NCI-H1417 (cell line): ENCODE measurements at places on chromosomes 4 and X.
A peak's percentile ranks its signal among the peaks of the same experiment; 100 is the strongest.

GRCh38 chr4:84685105-84685504, 102.2 kb downstream of the CDS1 start:
- DNase-seq, result no peak

DNA sequence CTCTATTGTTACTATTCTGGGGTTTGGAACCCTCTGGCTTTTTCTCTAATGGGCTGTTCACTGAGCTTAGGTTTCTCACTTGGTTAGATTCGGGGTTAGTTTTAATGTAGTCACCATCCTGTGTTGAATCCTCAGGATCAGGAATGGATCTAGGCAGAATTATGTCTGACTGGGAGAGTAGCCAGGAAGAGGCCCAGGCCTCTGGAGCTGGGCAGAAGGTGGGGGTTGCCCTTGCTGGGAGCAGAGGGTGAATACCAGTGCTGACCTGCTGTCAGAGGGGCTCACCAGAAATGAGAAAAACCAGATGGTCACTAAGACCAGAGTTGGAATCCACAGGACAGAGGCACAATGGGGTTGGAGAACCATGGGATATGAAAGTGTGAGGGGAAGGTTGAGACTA, 126.6 kb upstream of the SLC4A4 start:
- DNase-seq, result no peak

DNA sequence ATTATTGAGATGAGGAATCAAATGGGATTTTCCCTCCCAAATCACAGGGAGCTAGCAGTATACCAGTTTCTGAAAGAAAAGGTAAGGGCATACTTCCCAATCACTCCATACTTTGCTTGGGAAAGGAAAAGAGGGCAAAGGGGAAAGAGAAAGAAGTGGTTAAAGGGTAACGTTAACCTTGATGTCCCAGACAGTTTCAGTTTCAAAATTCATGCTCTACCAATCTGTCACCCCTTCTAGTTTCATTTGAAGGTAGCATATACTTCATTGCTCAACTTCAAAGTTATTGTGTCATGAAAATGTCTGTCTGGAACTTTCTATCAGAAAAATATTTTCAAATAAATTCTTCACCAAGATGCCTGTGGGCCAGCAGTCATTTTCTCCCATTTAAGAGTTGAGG, 16.0 kb downstream of the TNMD start:
- DNase-seq, result no peak

DNA sequence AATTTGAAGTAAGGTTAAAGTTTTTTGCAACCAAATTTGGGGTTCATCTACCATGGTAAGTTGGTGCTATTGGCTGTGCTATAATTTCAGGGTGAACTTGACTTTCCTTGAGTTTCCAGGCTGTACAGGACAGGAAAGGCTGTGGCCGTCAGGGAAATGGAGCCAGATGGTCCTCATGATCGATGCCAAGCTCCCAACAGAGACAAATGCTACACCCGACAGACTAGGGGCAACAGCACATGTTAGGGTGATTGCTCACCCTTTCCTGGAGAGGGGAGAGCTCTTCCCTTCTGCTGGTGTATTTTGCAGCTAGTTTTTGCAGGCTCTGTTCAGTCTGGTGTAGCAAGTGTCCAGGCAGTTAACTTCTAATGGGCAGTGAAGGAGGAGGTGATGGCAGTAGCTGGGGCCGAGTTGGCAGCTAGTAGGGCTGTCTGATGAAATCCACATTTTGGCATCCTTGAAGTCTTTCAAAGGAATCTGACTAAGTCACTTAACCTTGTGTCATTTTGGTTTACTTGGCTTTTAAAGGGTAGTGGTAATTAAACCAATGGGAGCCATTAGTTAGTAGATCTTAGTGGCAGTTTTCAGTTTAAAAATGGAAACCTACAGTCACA, 47.8 kb downstream of the GAB1 start:
- no peak for DNase-seq

DNA sequence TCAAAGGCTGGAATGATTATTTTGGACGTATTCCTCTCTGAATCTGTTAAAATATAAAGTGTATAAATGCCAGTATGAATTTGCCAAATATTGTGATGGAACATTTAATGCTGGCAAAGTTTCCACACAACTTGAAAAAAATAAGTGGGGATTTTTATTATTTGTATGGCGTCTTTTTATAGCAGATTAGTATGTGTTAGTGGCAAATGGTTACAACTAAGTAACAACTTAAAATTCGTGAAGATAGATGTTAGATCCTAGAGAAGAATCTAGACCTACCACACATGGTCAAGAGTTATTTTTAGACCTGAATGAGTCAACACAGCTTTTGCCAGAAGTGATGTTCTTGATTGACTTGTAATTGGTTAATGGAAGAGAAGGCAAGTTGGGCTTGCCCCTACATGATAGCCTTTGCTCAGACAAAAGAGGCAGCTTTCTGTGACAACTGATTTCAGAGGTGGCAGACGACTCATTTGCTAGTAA, 4.8 kb downstream of the CPE start:
- DNase-seq, result peak; percentile 88

DNA sequence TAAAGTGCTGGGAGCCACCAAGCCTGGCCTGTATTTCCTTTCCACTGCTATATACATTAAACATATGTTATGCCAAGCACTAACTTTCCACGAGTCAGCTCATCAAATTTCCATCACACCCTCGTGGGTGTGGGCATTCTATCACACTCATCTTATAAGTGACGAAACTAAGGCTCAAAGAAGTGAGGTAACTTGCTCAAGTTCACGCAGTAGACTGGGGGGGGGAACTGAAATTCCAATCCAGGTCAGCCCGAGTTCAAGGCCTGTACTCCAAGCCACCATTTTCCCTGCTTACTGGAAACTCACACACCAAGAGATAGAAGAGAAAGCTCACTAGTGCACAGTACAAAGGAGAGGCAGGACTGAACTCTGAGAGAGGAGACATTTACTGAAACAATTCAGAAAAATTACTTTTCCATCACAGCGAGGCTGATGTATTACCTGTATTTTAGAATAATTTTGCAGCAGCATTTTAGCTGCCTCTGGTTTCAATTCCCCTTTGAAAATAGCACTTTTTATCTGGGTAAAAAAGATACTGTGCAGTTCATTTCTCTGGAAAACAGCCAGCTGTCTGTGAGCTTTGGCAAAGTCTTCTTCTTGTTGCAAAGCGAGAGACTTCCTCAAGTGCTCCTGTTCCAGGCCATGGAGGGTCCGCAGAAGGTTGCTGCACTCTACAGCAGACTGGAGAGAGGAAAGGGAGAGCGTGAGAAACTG, 76.8 kb downstream of the EVC2 start:
- no peak for DNase-seq

DNA sequence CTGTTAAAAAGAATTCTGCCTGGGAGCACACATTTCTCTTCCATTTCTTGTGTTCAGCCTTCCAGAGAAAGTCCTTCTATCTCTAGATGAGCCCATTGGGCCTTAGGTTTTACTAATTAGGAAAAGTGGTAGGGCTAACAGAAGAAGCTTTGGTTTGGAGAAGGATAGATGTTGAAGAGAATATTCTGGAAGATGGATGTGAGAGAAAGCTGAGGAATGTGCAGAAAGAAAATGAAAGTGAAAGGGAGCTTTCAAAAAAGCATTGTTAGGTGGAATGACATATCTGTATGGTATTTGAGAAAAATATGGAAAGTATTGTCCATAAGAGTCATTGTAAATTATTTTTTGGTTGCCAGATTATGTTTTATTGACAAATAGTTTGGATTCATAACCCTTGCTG, 474.8 kb upstream of the SLIT2 start:
- no peak for DNase-seq

DNA sequence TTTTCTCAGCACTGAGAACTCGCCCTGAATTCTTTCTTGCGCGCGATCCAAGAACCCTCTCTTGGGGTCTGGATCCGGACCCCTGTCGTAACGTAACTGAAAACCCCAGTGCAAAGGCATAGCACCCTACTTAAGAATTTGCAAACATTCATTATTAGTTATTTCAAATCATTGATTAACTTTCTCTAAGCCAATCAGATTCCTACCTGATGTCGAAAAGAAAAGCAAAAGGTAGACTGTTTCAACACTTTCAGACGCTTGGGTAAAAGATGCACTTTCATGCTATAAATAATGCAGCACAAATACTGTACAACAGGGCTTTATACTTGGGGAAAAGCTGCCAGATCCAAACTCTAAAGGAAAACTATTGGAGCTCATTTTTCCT, 817 bp upstream of the WDR19 start:
- DNase-seq, result no peak

GRCh38 chr4:108276690-108277089, 108.0 kb upstream of the LEF1 start:
- DNase-seq, result no peak

- DNase-seq, result peak; percentile 86
Observed at GRCh38 chrX:54808109-54808604, 612 bp downstream of the MAGED2 start.

- no peak for DNase-seq
Observed at GRCh38 chr4:24885342-24885741, 27.5 kb downstream of the CCDC149 start.

DNA sequence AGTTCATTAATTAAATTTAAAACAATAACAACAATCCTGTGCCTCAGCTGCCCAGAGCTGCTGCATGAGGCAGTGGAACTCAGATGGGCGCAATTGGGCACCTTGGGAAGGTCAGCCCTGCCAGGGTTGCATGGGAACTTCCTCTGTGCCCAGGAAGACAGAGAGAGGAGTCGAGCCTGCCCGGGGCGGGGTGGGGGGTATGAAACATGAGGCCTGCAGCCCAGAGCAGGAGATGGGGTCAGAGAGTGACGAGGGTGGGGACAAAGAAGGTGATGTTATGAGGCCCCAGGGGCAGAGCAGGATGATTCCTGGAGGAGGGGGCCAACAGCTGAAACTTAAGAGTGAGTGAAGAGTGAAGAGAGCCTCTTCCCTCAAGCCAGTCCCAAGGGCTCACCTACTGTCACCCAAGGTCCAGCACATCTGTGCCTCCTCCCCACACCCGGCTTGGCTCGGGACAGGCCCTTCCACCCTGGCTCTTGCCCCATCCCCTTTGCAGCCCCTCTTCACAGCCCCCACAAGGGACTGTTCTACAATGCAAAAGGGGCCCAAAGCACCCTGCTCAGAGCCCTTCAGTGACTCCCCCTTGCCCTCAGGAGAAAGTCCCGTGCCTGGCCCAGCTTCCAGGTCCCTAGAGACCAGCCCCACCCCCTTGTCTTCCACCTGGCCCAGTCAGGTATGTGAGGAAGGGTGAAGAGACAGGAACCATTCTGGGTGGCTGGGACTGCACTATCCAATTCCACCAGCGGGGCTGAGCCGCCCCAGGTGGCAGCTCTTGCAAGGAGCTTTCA, 31.4 kb downstream of the HMX1 start:
- DNase-seq, result no peak

DNA sequence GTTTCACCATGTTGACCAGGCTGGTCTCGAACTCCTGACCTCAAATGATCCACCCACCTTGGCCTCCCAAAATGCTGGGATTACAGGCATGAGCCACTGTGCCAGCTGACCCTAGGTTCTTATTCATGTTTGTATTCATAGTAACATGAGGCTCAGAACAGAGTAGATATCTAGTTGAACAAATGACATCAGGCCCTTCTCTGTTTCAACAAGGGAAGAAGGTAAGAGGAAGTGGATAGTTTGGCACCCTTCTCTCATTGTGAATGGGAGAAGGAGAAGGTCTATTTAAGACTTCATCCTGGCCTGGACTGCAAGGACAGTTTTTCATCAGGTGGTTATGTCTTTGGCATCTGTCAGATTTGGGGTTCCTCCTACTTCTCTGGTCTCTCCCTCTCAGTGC, 13.8 kb downstream of the GJB1 start:
- DNase-seq, result no peak

DNA sequence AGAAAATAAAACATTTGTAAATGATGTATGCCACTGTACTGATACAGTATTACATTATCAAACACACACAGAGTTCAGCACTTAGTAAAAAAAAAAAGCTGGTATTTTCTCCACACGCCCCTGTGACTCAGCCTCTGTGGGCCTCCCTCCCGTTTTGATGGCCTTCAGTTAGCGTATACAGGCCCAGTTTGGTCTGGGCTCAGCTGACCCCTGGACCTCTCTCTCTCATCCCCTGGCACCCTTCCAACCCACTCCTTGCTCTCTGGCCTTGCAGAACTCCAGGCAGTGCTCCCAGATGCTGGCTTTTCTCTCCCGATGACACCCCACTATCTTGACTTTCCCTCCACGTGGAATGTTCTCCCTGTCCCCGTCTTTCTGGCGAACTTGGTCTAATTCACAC, 89.0 kb upstream of the LIMCH1 start:
- no peak for DNase-seq

GRCh38 chr4:42371305-42372252, 25.7 kb upstream of the SHISA3 start:
- peak; percentile 47 for DNase-seq

DNA sequence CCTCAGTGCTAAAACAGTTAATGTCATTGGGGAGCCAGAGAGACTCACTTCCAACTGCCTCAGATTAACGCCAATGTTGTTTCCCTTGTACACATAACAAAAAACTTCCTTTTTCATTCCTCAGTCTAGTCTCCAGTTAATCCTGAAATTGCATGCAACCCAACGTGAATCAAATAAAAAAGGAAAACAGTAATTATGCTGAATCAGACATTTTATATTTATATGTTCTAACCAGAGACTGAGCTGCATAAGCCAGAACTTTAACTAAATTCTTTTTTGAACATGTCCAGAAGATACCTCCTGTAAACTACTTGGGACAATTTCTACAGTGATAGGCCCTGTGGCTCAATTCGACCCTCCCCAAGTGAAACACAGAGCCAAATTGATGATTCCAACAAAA, 4.7 kb downstream of the GPC4 start:
- DNase-seq, result no peak

GRCh38 chr4:151679231-151679630, 81.6 kb downstream of the GATB start:
- DNase-seq, result no peak

GRCh38 chr4:123784626-123785025, 388.0 kb downstream of the SPRY1 start:
- no peak for DNase-seq

- DNase-seq, result no peak
Observed at GRCh38 chr4:164056426-164057142, 562.1 kb downstream of the TMA16 start.

DNA sequence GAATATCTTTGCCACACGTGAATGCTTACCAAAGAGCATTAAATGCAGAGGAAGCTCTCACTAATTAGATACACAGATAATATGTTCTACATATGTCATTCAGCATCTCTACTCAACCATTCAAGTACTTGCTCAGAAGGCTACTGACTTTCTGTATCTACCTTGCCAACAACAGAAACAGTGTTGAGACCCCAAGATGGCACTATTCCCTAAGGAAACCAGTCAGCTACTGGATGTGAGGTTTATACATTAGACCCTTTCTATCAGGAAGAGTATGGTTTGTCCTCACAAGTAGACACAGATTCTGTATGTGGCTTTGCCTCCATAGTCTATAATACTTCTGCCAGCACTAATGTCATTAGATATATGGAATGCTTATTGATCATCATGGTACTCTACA, 443.9 kb upstream of the INTU start:
- peak; percentile 25 for DNase-seq

DNA sequence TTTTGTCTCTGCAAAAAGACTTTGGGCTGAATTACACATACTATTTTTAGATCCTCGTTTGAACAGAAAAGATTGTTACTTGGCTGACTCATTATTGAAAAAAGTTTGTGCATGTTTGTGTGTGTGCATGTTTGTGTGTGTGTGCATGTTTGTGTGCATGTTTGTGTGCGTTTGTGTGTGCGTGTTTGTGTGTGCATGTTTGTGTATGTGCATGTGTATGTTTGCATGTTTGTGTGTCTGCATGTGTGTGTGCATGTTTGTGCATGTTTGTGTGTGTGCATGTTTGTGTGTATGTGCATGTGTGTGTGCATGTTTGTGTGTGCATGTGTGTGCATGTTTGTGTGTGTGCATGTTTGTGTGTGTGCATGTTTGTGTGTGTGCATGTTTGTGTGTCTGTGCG, 201.1 kb upstream of the FAT1 start:
- no peak for DNase-seq

GRCh38 chr4:1053080-1053661, 41.7 kb downstream of the FGFRL1 start:
- no peak for DNase-seq
